Ovary (tissue), 10 donors: ENCODE measurements at places on chromosomes 5 and 9. TPM values are rescaled to one million over a fixed set of nuclear protein-coding genes. Genes with fewer than 3 reads are reported as not detected.
A peak's percentile ranks its signal among the peaks of the same experiment; 100 is the strongest.

DNA sequence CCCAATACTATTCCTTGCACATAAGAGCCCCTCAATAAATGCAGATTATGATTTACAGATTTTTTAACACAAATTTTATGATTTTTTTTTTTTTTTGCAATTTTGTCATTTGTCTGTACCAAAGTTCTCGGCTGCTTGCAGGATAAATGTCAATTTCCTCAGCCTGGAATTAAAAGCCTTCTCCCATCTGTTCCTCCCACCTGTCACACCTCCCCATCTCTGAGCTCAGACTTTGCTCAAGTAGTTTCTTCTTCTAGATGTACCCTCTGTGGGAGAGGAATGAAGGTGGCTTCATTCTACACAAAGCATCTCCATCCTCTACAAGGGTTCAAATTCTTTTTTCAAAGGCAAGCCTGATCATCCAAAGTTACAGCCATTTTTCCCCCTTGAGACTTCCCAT is 153.7 kb upstream of the GRAMD2B start:
- DNase-seq: no peak

GRCh38 chr9:135929656-135930445 is 22.5 kb upstream of the CAMSAP1 start:
- DNase-seq: no peak

Gene FRMPD1
- total RNA-seq: not detected

Gene PCDHGA2
- 13.5 TPM for total RNA-seq

- peak; percentile 81 for DNase-seq
These were observed 599 bp downstream of the MLLT3 start for GRCh38 chr9:20621471-20622329.

DNA sequence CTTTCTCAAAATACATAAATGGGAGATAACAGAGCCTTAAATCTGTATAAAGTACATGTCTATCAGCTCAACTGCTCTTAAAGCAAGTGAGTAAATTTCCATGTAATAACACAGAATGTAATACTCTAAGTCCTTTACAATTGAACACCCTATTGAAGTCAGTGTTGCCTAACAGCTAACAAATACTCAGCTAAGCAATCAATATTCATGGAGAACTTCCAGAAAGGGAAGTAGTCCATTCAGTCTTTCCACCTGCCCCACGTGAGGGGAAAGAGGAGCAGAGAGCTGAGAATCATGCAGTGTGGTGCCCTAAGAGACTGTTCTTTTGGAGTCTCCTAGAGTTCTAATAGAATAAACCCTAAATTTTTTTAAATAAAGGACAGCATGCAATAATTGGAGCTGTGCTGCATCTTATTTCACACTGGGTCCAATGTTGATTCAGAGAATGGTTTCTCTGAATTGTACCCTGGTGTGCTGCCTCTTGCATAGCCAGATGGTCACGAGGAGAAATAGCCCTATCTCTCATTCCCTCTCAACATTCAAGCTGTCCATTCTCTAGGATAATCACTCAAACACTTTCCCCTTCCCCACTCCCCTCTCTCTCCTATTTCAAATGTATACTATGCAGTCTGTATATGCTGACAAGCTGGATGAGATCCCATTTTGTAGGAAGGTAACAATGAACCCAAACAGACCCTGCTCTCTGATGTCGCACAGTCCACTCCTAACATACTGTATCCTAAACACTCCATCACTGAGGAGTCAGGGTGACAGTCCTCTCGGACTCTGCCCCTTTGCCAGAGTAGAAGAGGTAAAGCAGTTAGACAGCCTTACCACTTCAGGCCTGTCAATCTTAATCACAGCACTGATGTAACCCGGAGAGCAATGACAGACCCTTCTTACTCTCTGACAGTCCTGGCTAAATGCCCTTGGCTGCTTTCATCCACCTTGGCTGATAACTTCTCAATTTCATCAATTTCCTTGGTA is 134.8 kb downstream of the EPB41L4A start:
- DNase-seq: no peak

DNA sequence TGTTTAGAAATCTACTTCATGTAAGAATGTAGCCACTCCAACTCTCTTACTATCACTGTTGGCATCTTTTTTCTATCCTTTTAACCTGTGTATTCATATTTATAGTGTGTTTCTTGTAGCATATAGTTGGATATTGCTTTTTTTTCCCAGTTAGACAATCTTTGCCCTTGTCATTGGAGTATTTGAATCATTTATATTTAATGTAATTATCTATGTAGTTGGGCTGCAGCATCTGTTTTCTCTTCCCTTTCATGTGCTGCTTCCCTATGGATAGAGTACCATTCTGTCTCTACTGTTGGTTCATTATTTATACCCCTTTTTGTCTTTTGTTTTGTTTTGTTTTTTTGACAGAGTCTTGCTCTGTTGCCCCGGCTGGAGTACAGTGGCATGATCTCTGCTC is 45.2 kb upstream of the PPP2CA start:
- no peak for DNase-seq

DNA sequence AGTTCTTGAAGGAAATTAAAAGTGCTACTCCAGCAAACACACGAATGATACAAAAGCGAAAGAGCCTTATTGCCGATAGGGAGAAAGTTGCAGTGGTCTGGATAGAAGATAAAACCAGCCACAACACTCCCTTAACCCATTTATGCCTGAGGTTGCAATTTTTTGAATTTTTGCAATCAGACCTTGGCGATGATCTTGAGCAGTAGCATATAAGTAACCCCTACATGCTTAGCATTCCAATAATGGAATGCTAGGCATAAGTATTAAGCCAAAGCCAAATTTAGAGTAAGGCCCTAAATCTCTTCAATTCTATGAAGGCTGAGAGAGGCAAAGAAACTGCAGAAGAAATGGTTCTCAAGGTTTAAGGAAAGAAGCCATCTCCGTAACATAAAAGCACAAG is 153.5 kb downstream of the SLC28A3 start:
- no peak for DNase-seq

GRCh38 chr5:83167538-83167937 is 90.2 kb downstream of the XRCC4 start:
- DNase-seq: no peak

Gene OLFML2A
- total RNA-seq: 14.7 TPM

DNA sequence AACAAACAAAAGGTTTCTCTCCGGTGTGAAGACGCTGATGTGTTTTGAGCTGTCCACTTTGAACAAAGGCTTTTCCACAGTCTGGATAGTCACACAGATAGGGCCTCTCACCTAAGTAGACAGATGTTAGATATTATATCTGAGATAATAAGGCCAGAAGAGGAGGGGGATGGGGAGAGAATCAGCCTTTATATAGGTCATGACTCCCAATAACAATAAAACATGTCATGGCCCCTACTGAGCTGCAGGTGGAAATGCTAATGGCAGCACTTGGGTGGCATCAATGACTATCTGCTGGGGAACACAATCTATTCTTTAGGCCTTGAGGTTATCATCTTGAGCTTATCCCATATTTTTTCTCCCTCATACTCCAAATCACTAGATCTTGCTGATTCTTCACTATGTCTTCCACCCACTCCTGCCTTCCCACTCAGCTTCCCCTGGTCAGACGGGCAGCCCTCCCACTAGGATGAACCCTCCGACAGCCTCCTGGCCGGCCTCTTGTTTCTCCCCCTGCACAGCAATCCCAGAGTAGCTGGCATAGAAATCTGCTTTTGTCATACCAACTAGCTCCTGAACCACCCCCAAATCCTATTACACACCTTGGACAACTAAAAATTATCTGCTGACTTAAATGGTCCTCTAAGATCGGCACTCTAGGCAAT is 11.5 kb upstream of the SLC35D2 start:
- no peak for DNase-seq

Gene ALDOB
- 1.0 TPM for total RNA-seq

GRCh38 chr5:124905256-124906130 is 159.1 kb upstream of the ZNF608 start:
- no peak for DNase-seq

GRCh38 chr5:16551628-16552027 is 65.2 kb downstream of the RETREG1 start:
- DNase-seq: no peak

DNA sequence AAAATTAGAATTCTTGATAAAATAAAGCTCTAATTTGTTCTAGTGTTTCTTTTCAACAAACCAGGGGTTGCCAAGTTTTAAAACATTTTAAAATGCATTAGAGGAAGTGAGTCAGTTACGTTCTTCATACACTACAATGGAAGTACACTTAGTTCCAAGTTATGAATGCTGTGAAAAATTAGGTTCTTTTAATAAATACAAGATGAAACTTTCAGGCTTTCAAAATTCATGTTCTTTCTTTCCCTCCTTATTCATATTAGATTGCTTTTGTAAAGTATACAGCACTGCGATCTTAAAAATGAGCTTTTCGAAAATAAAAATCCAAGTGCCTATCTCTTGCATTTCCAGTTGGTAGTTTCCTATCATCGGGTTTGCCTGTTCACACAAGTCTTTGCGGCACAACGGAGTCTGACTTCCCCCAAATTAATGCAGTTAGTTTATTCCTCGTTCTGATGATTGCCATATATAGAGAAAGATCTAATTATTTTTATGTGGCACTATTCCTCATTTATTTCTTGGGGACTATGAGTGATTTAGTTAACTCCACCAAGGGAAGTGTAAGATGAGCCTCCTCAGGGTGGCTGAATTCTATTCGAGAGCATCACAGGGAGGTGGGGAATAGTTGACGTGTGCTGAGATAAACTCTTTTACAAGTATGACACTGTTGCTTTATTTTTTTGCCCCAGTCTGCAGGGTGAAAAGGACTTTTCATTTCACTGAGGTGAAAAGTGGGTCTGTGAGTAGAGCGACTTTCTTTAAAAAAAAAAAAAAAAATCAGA is 238.2 kb downstream of the CD180 start:
- no peak for DNase-seq

Gene SHOC1
- total RNA-seq: not detected
